ENCODE measurements at places on chromosomes 2 and 18.
A peak's percentile ranks its signal among the peaks of the same experiment; 100 is the strongest.

DNA sequence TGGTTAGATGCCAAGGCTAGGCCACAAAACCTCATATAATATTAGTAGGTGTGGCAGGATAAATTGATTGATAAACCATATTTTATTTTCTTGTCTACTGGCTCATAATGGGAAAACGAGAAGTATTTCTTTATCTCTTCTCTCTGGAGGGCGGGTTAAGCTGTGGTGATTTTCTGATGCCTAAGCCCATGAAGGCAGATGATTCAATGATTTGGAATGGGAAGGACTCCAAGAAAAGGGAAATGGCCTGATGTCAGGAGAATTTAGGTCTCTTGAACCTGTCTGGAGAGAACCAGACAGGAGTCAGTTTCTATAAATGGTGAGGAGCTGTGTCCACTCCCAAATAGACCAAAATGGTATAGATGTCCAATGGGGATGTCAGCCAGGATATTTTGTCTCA, 18.7 kb upstream of the MAP4K3 start:
- no peak for DNase-seq

- no peak for DNase-seq
Observed at GRCh38 chr18:58649966-58650816, 21.1 kb upstream of the MALT1 start.

GRCh38 chr2:127032621-127033020, 74.3 kb downstream of the BIN1 start:
- no peak for DNase-seq

DNA sequence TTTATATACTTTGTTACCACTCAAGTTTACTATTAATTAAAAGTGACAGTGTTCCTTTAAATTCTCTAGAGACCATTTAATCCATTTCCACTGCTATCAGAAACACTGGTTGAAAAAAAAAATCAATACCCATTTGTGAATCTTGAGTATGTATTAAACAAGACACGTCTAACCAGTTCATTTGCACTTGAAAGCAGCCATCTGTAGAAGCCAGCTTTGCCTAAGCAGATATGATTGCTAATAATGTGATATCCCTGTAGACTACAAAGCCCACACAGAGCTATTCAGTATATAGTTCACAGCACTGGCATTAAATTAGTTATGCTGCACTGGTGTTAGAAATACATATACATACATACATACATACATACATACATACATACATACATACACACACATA, 111.8 kb upstream of the SP3 start:
- no peak for DNase-seq

- no peak for DNase-seq
Observed at GRCh38 chr2:109455731-109456691, 157.8 kb downstream of the SEPTIN10 start.

DNA sequence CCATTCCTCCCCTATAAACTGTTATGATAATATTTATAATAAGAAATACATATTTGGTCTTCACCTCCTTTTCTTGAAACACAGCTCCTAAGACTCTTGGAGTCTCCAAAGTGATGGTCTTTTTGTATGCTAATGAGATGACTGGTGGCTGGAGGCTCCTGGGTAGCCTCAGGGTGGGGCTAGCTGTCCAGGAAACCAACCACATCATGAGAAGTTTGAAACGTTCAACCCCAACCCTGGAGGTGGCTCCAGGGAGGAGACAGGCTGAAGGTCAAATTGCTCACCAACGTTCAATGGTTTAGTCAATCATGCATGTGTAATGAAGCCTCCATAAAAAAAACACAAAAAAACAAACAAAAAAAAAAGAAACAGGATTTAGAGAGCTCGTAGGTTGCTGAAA, 298.7 kb upstream of the MGAT5 start:
- DNase-seq = no peak

GRCh38 chr2:198991431-198991830, 466.3 kb downstream of the SATB2 start:
- no peak for DNase-seq

GRCh38 chr18:13112982-13113381, 105.6 kb upstream of the LDLRAD4 start:
- DNase-seq = peak; percentile 69

DNA sequence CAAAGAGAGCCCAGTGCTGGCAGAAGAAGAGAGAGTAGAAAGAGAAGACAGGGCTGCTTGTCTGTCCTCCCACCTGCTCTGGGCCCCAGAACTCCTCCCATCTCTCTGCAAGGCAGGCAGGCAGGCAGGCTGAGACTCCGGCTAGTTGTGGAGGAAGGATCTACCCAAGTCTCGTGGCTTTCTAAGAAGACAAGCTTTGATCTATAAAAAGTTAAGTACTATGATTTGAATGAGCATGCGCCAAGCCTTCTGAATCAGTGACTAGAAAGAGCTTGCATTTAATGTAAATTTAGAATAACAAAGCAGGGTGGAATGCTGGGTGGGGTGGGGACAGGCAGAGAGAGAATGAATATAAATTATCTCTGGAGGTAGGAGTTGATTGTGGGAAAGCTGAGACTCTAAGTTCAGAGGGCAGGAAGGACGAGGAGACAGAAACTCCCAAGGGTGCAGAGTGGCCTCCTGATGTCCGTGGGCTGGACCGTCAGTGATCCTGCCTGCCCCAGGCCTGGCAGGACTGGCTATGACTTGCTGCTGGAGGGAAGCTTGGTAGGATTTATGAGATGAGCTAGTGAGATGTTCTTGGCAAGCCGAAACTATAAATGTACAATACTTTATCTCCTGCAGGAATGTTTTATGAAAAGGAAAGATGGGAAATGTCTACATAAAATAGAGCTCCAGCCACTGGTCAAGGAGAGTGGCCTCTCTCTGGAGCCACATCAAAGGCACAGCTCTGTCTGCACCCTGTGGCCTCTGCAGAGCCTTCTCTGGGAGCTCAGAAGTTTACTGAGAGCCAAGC, 447.5 kb downstream of the TNS1 start:
- DNase-seq = peak; percentile 19

- DNase-seq = no peak
Observed at GRCh38 chr2:38187541-38188011, 111.6 kb upstream of the CYP1B1 start.

- no peak for DNase-seq
Observed at GRCh38 chr18:44816050-44816449, 135.4 kb downstream of the SETBP1 start.

DNA sequence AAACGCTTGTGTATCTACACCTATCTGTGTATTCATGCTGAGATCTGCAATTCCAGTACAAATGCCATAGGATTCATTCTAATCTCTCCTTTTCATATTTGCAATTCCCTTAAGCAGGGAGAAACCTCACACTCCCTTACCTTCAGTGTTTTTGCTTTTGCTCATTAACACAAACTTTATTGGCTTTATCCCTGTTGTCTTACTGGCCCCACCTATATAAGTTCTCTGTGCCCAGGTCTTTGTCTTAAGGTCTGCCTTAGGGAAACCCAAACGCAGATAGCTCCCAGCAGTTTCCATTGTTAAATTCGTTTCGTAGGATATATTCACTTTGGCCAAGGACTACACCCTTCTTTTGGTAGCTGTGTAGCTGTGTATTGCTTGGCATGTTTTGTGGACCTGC, 4.0 kb upstream of the SNORC start:
- no peak for DNase-seq

- no peak for DNase-seq
Observed at GRCh38 chr2:79713131-79713785, 200.4 kb downstream of the CTNNA2 start.

- DNase-seq = no peak
Observed at GRCh38 chr2:101775636-101776035, 78.1 kb downstream of the MAP4K4 start.

DNA sequence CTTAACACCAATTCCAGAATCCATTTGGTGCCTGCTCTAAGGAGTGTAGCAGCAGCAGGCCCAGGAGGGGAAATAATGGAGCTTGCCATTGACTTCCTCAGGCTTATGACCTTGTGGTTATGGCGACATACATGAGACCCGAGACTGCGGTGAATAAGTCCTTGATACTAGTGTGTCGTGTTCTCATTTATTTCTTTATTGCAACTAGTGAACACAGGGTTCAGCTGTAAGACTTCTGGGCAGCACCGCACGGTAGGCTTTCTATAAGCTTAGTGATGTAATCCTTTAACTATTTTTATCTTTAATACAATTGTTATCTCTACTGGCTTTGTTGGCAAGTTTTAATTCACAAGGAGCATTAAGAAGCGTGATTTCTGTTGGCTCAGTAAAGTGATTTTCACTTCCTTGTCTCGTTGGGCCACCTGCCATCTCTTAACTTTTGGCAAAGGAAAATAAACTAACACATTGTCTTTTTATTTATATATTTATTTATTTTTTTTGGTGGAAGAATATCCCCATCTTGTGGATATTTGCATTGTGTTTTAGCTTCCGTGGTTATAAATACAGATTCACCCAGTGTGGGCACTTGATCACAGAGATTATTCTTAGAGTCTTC, 139.8 kb downstream of the LTBP1 start:
- DNase-seq = no peak

DNA sequence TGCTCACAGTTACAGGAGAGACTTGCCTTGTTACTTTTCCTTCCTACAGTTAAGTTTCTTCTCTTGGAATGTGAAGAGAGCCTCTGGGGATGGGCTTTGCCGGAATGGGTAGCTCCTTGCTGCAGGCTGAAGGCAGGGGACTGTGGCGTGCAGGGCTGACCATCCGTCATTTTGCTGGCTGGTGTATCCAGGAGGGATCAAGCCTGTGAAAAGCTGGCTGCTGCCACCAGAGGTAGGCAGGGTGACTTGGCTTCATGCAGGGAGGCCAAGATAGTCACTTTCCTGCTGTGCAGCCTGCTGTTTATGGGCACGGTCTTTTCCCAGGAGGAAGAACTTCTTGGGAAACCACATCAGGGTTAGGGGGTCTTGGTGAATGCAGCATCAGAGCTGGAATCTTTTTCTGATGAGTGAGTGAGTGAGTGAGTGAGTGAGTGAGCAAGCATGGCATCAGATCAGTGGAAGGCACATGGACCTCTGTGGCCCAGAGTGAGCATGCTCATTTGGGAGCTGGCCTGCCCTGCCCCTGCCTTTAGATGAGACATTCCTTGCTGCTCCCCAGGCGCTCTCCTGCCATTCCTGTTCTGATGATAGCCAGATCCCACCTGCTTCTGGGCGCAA, 33.0 kb downstream of the FHOD3 start:
- DNase-seq = no peak

GRCh38 chr2:66550826-66551225, 115.9 kb downstream of the MEIS1 start:
- DNase-seq = no peak

DNA sequence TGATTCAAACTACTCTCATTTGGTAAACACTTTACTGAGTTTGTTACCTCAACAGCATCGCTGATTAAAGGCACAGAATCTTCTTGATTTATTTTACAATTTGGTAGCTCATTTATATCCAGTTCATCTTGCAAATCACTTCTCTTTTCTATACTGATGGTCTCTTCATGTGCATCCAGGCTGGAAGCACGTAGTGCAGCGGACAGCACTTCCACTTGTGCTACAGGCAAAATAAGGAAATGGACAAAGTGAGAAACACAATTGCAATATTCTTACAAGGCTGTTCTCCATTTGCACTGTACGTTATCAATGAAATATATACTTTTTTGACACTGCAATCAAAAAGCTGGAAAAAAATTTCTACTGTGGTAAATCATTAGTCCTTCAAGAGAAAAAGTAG, 51.0 kb downstream of the PPP4R1 start:
- DNase-seq = no peak

GRCh38 chr18:76491473-76491775, 3.6 kb downstream of the ZNF516 start:
- DNase-seq = peak; percentile 45

- no peak for DNase-seq
Observed at GRCh38 chr2:5845798-5846330, 153.7 kb downstream of the SOX11 start.

- DNase-seq = no peak
Observed at GRCh38 chr2:207130958-207131521, 34.7 kb downstream of the KLF7 start.

DNA sequence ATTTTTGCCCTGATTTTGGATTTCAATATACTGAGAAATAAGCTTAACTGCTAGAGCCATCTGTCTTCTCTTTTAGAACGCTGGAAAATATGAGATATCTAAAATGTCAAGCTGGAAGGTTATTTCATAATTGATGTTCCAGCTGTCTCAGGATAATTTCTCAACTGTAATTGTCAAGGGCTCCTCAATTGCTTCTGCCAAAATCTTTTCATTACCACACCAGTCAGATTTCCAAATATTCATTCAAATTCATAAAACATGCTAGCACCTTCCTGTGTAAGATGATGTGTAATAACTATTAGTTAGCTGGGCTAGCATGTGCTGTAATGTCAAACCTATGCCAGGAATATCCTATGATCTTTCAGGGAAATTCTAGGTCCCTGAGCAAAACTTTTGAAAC, 88.1 kb downstream of the TNFRSF11A start:
- no peak for DNase-seq

GRCh38 chr2:38427936-38428335, 50.9 kb upstream of the ATL2 start:
- no peak for DNase-seq

DNA sequence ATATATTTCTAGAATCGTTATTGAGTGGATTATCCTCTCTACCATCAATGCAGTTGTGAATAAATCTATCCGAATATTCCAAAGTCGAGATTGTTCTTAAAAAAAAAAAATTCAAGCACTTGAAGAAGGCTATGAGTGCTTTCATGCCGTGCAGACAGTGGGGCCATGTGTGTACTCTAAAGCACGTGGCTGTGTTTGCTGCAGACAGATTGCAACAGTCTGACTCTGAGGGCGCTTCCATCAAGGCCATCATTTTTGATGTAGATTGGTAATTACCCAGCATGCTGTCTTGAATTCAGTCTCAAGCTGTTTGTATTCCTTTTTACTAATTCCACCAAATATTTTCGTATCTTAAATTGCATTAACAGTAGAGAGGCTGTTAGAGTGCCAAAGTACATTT, 325.9 kb upstream of the LINC00305 start:
- DNase-seq = no peak

DNA sequence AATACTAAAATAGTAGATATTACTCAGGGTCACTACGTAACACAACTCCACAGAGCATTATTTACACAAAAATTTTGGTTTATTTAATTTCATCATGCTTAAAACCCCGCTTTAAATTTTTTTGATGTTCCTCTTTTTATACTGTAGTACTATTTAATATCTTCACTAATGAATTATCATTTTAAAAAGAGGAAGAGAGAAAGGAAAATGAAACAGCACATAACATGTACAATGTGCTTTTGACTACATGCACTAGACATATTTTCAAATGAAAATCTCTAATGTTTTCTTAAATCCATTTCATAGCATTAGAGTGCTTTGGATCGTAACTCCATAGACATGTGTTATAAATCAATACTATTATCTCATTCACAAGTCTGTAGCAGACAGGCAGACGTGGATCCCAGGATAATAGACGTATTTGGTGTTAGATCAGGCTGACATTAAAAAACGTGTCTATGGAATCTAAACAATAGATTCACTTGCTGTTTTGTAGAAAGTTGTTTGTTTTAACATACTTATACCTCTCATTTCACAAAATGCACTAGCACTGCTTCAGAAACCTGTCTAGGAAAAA, 897.0 kb downstream of the CPS1 start:
- DNase-seq = no peak

DNA sequence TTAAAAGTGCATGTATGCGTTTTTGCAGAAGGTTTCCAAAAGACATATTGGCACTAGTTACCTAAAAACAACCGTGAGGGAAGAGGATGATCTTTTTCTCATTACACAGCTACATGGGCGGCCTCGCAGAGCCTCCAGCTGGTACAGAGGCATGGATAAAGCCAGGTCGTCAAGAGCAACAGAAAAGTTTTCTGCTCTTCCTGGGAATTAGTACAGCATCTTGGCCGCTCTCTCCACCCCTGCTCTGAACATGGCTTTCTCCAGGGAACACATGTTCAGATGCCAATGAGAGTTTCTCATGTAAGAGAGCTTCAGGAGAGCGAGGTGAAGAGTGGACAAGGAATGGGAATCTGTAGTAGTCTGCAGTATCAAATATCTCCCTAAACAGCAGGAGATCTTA, 108.4 kb downstream of the ZEB2 start:
- DNase-seq = no peak
